ENCODE measurements at places on chromosomes 1 and 21. TPM values are rescaled to one million over a fixed set of nuclear protein-coding genes. Genes with fewer than 3 reads are reported as not detected.

- DNase-seq: no peak
Observed at GRCh38 chr1:106681939-106682522, 374.4 kb upstream of the PRMT6 start.

Gene NUAK2
- 0.41 TPM for total RNA-seq

DNA sequence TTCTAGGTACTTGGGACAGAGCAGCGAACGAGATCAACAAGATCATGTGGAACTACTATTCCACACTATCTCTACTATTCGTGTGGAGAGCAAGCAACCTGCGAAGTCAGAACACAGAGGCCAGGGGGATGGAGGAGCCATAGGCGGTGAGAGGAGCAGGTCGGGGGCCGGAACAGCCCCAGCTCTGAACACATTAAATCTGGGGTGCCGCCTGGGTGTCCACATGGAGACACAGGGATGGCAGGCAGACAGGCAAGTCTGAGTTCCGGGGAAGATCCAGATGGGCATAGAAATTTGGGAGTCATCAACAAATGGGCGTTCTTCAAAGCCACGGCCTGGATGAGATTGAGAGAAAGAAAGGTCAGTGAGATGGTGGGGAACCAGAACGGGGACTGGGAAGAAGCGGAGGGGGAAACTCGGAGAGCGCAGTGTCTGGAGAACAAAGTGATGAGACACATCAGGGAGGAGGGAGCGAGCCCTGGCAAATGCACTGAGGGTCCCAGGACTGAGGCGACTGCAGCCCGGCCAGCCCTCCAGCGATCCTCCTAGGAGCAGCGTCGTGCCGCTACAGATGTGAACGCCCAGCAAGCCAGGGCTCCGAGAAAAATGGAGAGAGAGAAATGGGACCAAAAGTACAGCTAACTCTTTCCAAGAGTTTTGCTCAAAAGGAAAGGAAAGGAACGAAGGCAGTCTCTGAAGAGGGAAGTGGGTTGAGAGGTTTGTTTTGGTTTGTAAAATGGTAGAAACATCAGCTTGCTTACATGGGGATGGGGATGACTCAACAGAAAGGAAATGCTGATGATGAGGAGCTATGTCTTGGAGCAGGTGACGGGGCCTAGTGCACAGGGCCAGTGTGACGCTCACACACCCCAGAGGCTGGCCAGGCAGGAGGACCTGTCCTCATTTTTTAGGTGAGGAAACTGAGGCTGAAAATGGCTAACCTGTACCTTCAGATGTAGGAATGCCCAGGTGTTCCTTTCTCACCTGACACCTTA, 84.5 kb downstream of the GLIS1 start:
- no peak for DNase-seq

Gene TDRD5
- total RNA-seq: not detected

DNA sequence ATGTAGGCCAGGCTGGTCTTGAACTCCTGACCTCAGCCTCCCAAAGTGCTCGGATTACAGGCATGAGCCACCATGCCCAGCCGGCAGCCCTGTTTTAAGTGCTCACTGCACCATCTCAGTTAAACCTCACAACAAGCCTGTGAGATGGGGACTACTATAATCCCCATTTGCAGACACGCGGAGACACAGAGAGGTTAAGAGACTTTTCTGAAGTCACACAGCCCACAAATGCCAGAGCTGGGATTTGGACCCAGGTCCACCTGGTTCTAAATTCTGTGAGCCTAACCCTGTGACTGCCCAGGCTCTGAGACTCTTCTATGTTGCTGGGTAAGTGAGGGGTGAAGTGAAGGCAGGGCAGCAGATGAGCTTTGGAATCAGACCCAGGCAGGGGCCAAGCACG, 6.4 kb downstream of the PADI1 start:
- DNase-seq: no peak

Gene MROH7
- 0.16 TPM for total RNA-seq

GRCh38 chr1:51372561-51372960, 42.2 kb upstream of the TTC39A start:
- no peak for DNase-seq

DNA sequence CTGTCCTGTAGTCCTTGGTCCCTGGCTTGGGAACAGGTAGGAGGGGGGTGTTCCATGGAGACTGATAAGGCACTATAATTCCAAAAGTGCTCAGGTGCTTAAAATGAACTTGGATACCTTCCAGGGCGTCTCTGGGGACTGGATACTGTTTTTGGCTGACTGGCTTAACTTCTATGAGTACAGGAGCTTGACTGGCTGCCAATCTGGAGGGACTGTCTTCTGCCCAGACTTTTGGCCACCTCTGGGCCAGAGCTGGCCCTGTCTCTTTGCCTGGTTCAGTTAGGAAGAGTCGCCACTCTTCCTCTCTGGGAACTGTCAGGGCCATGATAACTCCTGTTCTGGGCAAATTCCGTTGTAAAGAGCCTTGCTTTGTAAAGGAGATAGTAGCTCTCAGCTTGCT, 407.0 kb downstream of the TGFB2 start:
- no peak for DNase-seq

GRCh38 chr1:109885589-109885988, 25.1 kb upstream of the CSF1 start:
- DNase-seq: no peak

Gene C1orf115
- total RNA-seq: 0.11 TPM

DNA sequence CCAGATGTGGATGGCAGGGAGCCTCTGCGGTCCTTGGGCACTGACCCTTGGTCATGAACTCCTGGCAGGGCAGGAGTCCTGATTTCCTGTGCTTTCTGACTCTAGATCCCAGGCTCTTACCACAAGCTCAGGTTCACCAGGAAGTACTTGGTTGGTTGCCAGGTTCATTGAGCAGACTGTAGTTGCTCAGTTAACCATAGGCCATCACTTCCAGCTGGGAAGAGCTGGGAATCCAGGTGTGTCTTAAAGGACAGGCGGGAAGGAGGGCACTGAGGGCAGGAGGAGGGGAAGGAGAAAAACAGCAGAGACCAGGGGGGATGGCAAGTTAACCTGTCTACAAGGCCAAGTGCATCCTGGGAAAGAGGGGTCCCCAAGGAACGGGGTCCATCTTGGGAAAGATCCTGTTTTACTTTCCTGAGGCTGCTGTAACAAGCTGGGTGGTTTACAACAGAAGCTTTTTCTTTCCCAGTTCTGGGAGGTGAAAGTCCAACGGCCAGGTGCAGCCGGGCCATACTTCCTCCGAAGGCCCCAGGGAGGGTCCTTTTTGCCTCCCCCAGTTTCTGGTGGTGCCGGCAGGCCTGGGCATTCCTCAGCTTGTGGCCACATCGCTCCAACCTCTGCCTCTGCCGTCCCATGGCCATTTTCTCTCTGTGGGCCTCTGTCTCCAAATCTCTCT, 11.6 kb downstream of the KCNAB2 start:
- DNase-seq: no peak

DNA sequence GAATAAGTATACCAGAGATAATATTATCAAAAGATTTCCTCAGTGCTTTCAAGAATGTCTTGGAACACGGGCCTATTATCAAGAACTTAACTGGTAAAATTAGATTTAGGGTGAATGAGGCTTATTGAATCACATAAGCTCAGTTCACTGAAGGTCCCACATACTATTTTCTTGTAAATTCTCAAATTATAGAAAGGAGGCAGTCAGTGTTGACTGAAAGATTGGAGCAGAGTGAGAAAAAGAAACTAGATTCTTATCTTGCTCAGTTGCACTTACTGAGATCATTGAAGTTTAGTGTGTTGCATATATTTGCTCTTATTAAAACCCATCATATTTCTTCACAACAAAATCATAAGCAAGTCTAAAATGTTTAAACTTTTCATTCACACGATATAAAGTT, 3.9 kb upstream of the RGS1 start:
- no peak for DNase-seq

DNA sequence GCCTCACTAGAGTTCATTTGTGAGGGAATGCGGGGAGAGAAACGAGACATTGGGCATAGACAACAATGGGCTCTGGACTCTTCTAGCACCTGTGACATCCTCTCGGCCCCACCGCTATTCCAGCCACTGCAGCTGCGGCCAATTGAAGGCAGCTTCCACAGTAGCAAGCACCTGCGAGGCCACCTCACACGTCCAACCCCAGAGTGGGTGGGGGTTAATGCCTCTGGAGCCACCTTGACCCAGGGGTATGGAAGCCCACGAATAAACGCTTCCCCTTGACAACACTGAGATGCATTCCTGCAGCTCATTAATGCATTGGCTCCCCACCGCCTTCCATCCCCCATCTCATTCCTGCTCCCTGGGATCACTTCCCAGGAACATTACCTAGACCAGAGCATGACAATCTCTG, 104.4 kb downstream of the GLIS1 start:
- no peak for DNase-seq

- no peak for DNase-seq
Observed at GRCh38 chr21:41851090-41851790, 27.9 kb downstream of the PRDM15 start.

- no peak for DNase-seq
Observed at GRCh38 chr1:154626456-154627256, 18.7 kb upstream of the ADAR start.

DNA sequence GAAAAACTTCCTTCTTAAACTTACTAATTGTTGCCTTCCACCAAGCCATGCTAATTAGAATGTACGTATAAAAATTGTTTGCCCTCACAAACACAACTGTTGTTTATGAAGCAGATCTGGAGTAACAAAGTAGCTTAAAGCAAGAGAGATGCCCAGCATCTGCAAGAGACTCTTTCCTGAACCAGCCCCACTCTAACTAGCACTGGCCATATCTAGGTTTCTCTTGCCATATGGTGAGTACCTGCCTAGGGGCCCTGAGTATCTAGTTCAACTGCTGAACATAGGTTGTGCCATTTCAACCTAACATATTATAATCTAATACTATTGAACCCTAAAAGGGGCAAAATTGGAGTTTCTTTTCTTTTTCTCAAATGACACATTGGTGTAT, 883.4 kb upstream of the B3GALT2 start:
- DNase-seq: no peak

DNA sequence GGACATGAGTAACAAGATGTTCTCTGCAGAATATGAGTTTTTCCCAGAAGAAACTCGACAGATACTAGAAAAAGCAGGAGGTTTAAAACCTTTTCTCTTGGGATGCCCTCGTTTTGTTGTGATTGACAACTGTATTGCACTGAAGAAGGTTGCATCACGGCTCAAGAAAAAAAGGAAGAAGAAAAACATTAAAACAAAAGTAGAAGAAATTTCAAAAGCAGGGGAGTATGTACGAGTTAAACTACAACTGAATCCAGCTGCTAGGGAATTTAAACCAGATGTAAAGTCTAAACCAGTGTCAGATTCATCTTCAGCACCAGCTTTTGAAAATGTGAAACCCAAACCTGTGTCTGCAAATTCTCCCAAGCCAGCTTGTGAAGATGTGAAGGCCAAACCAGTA, 92.5 kb downstream of the TTC3 start:
- DNase-seq: no peak

Gene GPR3
- 3.7 TPM for total RNA-seq

Gene TNFAIP8L2
- total RNA-seq: 28.7 TPM

DNA sequence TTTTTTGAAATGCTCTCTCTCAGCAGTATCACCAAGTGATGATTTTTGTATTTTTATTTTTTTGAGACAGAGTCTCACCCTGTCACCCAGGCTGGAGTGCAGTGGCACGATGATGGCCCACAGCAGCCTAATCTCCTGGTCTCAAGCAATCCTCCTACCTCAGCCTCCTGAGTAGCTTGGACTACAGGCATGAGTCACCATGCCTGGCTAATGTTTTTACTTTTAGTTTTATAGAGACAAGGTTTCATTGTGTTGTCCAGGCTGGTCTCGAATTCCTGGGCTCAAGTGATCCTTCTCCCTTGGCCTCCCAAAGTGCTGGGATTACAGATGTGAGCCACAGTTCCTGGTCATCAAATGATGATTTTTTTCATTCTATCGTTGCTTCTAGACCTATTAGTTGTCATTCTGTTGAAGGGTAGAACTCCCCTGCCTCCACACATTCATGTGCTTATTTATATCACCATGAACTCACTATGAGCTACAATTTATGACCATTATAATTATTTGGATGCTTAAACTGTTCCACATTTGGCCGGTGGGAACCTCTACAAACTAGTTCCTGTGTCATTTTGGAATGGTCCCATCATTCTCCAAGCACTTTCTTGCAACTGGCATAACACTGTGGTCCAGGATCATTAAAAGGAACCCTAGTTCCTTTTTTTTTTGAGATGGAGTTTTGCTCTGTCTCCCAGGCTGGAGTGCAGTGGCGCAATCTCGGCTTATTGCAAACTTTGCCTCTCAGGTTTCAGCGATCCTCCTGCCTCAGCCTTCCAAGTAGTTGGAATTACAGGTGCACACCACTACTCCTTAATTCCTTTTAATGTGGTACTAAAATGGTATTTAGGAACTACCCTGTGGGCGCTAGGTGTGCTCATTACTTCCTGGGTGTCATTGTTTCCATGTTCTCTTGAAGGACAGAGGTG, 20.2 kb upstream of the TOR3A start:
- no peak for DNase-seq

GRCh38 chr1:87965193-87965592, 636.5 kb downstream of the LMO4 start:
- DNase-seq: no peak

Gene GNG4
- 167 TPM for total RNA-seq

DNA sequence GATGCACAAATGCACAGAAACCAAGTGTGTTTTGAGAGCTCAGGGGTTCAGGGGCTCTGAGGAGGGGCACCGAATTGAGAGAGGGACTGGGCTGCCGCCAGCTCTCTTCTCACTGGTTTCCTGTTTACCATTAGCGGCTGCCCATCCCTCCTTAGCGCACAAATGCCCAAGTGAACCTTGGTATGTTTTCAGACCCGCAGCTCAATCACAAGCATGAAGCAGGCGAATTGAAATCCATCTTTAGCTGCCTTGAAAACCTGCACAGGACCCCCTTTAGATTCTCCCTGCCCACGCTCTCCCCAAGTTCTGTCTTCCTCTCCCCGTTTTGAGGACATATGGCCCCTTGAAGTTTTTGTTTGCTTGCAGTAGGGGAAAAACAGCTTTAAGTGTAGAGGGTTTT, 61.1 kb upstream of the ACOT11 start:
- DNase-seq: no peak

GRCh38 chr21:42438316-42439205, 34.9 kb downstream of the UBASH3A start:
- no peak for DNase-seq

DNA sequence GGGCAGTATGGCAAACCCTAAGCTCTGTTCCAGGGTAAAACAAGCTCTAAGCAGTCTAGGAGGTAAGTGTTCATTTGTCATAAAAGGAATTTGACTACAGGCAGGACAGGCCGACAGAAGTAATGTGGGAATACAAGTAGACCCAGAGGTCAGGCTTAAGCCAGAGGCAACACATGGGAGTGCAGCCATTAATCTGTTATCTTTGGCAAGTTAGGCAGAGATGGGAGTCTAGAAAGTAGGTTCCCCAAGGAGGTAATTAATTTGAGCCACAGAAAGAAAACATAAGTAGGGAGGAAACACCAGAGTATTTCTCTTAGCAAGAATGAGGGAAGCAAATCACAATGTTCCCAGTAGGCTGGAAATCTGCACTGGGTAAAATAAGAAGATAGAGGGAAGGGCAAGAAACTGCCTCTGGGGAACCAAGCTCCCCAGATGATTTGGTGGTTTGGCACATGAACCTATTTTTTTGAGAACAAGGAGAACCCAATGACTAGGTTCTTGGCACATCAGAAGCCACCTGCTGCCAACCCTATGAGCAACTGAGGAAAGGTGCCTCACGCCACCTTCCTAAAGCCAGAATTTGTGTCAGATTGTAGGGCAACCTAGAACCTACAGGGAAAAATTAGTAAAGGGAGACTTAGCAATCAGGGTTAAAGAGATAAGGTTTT, 636.4 kb upstream of the PLXNA2 start:
- DNase-seq: no peak
